ENCODE measurements at places on chromosomes 16 and 17.

DNA sequence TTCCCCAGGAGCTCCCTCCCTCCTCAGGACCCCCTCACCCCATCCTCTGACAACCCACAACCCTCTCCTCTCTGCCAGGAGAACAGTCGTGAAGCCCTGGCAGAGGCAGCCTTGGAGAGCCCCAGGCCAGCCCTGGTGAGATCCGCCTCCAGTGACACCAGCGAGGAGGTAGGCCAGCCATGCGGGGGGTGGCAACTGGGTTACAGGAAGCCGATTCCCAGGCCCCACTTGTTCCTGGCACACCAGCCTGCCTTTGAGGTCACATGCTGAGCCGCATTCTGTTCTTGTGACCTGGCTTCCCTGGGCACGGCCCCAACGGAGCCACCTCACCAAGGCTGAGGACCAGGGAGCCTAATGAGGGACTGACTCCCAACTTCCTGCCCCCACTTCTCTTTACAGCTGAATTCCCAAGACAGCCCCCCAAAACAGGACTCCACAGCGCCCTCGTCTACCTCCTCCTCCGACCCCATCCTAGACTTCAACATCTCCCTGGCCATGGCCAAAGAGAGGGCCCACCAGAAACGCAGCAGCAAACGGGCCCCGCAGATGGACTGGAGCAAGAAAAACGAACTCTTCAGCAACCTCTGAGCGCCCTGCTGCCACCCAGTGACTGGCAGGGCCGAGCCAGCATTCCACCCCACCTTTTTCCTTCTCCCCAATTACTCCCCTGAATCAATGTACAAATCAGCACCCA, 7.9 kb downstream of the NAT9 start:
- DNase-seq, result no peak

GRCh38 chr16:88337021-88337420, 45.7 kb upstream of the ZNF469 start:
- no peak for DNase-seq

- DNase-seq, result no peak
Measured at GRCh38 chr17:13351046-13351445, 250.7 kb downstream of the HS3ST3A1 start.

DNA sequence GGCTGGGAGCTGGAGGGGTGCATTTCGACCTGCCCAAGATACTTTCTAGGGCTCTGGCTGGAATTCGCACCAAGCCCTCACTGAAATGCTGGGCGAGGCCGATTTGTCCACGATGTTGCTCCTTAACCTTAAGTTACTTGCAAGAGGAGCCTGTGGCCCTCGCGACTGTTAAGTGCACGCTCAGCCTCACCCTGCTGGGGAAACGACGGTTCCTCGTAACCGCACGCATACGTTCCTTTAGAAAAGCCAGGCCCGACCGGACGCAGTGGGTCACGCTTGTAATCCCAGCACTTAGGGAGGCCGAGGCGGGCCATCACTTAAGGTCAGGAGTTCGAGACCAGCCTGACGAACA, 607 bp upstream of the NCOR1 start:
- no peak for DNase-seq

GRCh38 chr17:63847525-63848249, 5.2 kb upstream of the SMARCD2 start:
- DNase-seq, result no peak

DNA sequence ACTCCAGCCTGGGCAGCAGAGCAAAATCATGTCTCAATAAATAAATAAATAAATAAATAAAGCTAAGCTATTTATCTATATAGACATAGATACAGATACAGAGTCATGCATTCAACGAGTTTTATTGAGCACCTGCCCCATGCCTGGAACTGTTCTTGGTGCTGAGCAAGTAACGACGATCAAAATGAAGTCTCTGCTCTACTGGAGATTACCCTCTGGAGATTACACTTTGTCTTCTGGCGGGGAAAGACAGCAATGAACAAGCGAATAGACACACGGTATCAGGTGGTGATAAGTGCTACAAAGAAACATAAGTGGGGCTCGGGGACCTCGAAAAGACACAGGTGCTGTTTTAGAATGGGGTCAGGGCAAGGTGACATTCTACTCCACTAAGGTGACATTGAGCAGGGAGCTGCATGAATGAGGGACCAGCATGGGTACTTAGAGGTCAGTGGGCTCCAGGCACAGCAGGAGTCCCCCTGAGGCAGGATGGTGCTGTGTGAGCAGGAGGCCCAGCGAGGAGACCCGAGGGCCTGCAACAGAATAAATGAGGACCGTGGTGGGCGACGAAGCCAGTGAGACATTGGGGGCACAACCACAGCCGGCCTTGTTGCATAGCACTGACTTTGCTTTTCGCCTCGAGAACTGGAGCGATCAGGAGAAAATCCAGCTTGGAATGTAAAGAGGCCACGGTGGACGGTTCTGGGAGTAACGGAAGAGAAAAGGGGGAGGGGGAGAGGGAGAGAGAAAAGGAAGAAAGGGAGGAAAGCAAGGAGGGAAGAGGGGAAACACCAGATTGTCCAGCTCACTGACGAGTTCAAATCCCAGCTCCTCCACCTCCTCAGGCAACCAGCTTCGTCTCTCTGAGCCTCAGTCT, 42.4 kb upstream of the MEAK7 start:
- DNase-seq, result no peak

DNA sequence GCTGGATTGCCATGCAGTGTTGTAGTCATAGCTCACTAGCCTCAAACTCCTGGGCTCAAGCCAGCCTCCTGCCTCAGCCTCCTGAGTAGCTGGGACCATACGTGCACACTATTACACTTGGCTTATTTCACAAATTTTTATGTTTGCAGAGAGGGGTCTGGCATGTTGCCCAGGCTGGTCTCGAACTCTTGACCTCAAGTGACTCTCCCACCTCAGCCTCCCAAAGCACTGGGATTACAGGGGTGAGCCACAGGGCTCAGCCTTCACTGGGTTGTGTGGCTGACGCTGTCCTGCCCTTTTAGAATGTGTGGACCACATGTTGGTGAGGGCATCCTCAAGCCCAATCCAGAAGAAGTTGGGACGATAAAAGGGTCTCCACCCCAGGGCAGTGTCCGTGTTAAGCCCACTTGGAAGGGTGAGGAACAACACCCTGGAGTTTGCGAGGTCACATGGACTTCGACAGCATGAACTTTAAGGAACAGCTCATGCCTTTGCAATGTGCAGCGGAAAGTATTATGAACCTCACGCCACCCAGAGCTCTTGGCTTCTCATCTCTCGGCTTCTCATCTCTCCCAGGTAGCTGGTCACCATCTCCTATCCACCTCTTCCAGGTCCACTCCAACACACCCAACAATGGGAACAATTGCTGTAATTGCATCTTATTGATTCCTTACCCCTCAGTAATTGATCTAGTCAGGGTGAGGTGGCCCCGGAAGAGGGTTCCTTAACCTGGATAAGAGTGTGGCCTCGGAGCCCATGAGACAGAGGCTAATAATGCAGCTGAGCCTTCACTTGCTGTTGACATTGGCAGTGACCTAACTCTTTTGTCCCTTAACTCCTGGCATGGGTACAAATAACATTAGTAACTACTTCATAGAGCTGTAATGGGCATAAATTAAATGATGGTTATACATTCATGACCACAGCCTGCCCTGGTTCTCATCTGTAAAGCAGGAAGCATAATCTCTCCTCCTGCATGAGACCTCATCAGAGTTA, 6.7 kb downstream of the FOXL1 start:
- DNase-seq, result no peak

- DNase-seq, result no peak
Measured at GRCh38 chr16:79997257-79997656, 396.7 kb upstream of the MAF start.

GRCh38 chr17:61833536-61834193, 29.7 kb downstream of the BRIP1 start:
- no peak for DNase-seq

GRCh38 chr17:32161506-32162365, 19.4 kb downstream of the RHOT1 start:
- DNase-seq, result no peak

GRCh38 chr17:4598776-4599504, 14.6 kb downstream of the SMTNL2 start:
- DNase-seq, result no peak

DNA sequence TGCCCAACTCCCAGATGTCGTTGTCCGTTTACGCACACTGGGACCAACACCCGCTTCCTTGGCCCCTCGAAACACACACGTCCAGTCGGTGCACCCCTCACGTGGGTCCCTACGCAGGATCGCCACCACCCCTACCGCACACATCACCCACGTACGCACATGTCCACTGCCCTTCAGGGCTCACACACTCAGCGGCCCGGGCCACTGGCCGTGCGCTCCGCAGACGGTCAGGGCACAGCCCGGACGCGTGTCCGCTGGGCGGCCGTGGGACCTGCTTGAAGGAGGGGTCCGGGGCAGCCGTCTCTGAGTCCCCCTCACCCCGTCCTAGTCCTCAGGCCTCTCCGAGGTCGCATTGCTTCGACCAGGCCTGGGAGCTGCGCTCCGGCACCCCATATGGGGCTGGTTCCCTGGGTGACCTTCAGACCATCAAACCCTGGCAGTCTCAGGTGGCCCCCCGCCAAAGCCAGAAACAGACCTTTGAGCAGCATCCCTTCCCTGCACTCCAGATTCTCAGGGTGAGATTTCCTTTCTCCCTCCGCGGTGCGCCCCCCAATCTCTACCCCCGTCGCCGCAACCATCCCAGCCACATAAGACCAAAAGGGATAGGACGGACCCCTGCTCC, 914 bp upstream of the GPRC5B start:
- peak; percentile 61 for DNase-seq

DNA sequence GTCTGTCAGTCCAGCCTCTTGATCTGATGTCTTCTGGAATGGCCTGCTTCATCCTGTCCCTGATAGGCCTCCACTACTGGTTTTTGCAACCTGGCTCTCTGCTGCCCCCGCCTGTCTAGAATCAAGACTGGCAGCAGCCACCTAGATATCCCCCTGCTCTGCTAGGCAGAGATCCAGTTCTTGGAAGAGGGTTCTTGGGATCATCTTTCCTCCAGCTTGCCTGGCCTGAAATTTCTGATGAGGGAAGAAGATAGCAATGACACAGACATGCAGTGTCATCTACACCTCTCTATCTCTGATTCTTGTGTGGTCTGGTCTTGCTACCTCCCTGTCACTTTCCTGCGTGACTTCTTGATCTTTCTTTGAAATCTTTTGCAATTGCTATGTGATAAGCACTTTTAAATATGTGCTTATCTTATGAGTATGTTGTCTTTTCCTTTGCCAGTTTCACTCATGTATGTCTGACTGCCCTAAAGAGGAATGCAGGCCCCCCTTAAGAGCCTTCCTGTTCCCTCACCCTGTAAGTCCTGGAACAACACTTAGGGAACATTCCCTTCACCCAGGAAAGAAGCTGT, 20.3 kb upstream of the NFATC3 start:
- DNase-seq, result no peak

GRCh38 chr17:44913676-44914075, 1.6 kb downstream of the GFAP start:
- peak; percentile 23 for DNase-seq

- DNase-seq, result peak; percentile 50
Measured at GRCh38 chr16:77993111-77993985, 29.0 kb upstream of the CLEC3A start.

- DNase-seq, result peak; percentile 15
Measured at GRCh38 chr17:1934901-1935300, 90.2 kb downstream of the RTN4RL1 start.

DNA sequence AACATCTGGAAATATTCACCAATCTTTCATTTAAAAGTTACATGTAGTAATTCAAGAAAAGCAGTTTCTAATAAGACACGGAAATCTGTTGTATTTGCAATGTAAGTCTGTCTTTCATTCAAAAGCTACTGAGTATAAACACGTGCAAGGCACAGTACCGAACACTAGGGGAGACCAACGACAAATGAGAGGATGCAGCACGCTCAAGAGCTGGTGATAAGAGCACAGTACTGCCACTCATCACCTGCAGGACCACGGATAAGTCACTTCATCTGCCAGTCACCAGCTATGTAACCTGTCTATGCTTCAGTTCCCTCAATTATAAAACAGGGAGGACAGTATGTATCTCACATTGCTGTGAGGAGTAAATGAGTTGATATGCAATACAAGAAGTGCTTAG, 67.1 kb downstream of the CLEC18A start:
- DNase-seq, result no peak

GRCh38 chr16:10577305-10578202, 2.8 kb downstream of the EMP2 start:
- peak; percentile 73 for DNase-seq

- DNase-seq, result no peak
Measured at GRCh38 chr16:54817432-54817831, 113.2 kb upstream of the IRX5 start.

GRCh38 chr16:78184238-78185183, 85.1 kb downstream of the WWOX start:
- no peak for DNase-seq

- no peak for DNase-seq
Measured at GRCh38 chr16:1098266-1098991, 2.4 kb upstream of the C1QTNF8 start.

GRCh38 chr17:77382966-77383612, 242.3 kb downstream of the SEC14L1 start:
- DNase-seq, result no peak

GRCh38 chr16:67392301-67393059, 818 bp downstream of the TPPP3 start:
- DNase-seq, result no peak

DNA sequence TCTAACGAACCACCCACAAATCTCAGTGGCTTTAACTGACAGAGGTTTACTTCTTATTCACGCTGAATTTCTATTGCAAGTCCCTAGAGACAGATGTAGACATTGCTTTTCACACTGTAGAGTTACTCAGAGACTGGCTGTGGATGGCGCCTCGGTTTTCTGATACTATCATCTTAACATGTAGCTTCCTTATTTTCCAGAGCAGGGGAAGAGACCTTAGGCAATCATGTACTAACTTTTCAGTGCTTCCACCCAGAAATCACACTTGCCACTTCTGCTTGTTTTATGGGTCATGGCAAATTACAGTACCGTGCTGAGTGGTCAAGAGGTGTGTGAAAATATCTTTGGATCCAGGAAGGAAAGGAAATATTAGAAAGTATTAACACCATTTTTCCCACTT, 65.4 kb downstream of the MAF start:
- no peak for DNase-seq

- no peak for DNase-seq
Measured at GRCh38 chr16:56738221-56738620, 8.3 kb downstream of the NUP93 start.

DNA sequence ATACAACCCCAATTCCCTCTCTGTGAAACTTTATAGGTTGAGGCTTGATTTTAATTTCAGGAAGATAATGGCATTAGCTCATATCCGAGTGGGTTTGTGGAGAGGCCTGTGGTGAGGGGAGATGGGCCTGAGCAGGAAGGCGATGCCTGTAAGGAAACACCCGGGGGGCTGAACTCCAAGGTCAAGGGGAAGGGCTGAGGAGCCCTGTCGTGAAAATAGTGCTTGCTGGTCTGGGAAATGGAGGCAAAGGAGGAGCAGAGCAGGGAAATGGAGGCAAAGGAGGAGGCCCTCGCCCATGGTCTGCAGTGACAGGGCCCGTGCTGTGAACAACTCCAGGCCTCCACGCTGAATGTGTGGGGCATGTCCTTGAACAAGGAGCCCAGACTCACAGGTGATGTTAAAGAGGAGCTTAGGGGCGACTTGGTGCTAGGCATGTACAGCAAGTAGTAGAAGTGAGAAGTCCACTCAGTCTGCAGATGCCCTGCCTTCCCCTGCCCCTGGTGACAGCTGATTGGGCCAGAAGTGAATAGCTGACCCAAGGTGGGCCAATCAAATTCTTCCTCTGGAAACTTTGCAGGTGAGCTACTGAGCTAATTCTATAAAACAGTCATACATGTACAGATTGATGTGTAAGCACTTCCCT, 38.1 kb downstream of the MRPS23 start:
- no peak for DNase-seq

- no peak for DNase-seq
Measured at GRCh38 chr16:15523092-15523541, 88.7 kb downstream of the BMERB1 start.

- DNase-seq, result no peak
Measured at GRCh38 chr16:12637002-12637401, 166.7 kb downstream of the CPPED1 start.

Data from left hindlimb (tissue), 1 donor.